Pancreas (tissue), 10 donors: ENCODE measurements at places on chromosomes 16 and 17. TPM values are rescaled to one million over a fixed set of nuclear protein-coding genes. Genes with fewer than 3 reads are reported as not detected.

The CDH1 gene
- total RNA-seq: 170 TPM

The CD300LG gene
- 0.56 TPM for total RNA-seq

The KRT27 gene
- total RNA-seq: not detected

The CDC42EP4 gene
- 48.8 TPM for total RNA-seq

The GAST gene
- total RNA-seq: not detected

The CA5A gene
- not detected for total RNA-seq

- no peak for DNase-seq
Observed at GRCh38 chr17:77839698-77840512, 118.6 kb upstream of the TNRC6C start.

GRCh38 chr17:77316191-77316641, 175.4 kb downstream of the SEC14L1 start:
- no peak for DNase-seq

- DNase-seq: peak; percentile 92
Observed at GRCh38 chr17:82351713-82352488, 7.1 kb upstream of the TEX19 start.

- DNase-seq: no peak
Observed at GRCh38 chr16:49889725-49890397, 33.9 kb upstream of the ZNF423 start.

GRCh38 chr16:31273676-31274075, 13.9 kb downstream of the ITGAM start:
- DNase-seq: no peak

GRCh38 chr16:58551496-58551895, 36.2 kb downstream of the SETD6 start:
- DNase-seq: no peak
